ENCODE measurements at places on chromosomes 7 and 10.

DNA sequence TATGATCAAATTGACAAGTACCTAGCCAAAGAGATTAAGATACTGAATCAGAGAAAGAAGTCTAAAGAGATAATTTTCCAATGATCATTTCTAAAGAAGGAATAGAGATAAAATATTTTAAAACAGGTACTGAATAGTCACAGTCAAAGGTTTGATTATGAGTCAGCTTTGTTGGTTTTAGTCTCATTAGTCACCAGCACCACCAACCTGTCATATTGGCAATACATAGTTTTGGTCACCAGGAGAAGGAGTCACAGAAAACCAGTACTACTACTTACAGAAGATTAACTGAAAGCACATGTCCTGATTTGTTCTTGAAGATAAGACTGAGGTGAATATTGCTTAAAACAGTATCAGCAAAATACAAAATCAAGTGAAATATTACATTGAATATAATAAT lies 34.6 kb downstream of the ZEB1 start:
- DNase-seq = no peak

- DNase-seq = no peak
Observed at GRCh38 chr10:121457729-121458128, 140.5 kb downstream of the FGFR2 start.

GRCh38 chr7:134462337-134462925 lies 3.5 kb upstream of the AKR1B1 start:
- DNase-seq = no peak

- DNase-seq = no peak
Observed at GRCh38 chr10:73095481-73096021, 1.1 kb downstream of the P4HA1 start.

- no peak for DNase-seq
Observed at GRCh38 chr7:12524794-12525386, 45.6 kb upstream of the SCIN start.

GRCh38 chr7:133470-133869 lies 58.9 kb upstream of the FAM20C start:
- DNase-seq = no peak

- no peak for DNase-seq
Observed at GRCh38 chr7:44484482-44485313, 5.8 kb downstream of the NUDCD3 start.

DNA sequence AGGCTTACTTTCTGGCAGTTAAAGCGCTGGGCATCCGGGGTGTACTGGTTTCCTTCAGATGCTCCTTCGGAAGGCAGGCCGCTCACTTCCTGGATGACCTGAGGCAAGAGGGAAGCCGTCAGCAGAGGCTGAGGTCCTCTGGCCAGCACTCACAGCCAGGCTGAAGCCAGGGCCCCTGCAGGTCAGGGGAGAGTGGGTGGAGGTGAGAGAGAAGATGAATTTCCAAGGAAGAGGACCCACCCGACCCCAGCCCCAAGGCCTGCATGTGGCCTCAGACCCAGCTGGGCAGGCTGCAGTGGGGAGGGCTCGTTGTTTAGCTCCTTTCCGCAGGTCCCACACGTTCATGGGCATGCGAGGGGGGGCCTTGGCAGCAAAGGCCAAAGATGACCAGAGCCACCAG lies 71.3 kb downstream of the VWA2 start:
- DNase-seq = no peak

GRCh38 chr10:557792-558328 lies 131.6 kb downstream of the DIP2C start:
- DNase-seq = no peak

GRCh38 chr7:74149071-74149470 lies 25.1 kb upstream of the EIF4H start:
- no peak for DNase-seq
